Suppressor macrophage treated with lipopolysaccharide for 1 hour (primary cell): ENCODE measurements at places on chromosomes 7 and 10.

DNA sequence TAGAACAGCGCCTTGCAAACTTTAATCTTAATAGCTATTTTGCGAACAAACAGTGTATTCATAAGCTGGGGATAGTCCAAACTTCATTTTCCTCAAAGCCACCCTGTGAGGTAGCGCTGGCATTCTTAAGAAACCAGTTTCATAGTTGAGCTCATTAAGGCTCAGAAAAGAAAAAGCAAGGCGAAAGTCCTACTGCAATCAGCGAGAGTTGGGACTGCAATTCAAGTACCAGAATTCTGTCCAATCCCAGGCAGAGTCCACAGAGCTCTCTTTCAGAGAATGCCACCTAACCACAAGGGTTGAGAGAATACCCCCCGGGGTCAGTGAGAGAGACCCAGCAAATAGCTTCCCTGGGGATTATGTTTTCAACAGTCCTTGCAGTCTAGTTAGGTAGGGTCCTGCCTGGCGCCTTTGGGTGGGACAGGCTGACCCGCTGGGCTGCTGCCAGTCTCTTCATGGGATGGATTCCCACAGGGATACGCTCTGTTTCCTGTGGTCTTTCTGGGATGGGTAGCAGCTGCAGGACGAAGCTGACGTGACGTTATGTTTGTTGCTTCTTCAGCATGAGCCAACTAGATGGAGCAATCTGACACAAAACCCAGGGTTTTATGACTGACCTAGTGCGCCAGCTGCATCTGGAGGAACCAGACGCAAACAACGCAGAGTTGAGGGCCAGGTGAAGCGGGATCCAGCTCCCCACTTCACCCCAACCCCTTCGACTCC is 16.0 kb downstream of the BMPER start:
- DNase-seq, result no peak

DNA sequence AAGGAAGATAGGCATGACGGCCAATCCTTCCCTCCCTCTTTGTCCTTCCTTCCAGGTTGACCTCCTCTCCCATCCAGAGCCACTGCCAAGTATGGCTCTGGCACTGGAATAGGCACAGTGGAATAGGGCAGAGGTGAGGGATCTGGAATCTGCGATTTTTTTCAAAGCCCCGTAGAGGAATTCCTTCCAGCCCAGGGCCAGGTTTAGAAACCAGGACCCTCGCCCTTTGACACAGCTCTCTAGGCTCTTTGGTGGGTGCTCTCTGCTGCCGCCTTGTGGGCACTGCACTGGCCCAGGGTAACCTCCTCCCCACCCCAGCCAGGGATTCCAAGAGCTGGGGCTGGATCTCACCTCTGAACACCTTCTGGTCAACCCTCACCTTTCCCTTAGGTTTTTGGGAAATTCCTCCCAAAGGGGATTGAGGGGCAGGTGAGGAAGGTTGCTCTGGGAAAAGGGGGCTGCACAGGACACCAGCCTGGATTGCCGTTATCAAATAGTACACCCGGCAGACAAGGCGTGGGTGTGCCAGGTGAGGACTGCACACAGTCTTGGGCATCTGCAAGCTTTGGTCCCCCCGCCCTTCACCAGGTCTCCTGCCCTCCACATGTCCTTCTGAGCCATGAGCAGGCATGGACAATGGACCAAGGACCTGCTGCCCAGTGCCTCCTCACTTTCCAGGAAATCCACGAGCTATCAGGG is 22.8 kb downstream of the C10orf105 start:
- peak; percentile 61 for DNase-seq

- DNase-seq, result no peak
Measured at GRCh38 chr7:45983720-45984255, 62.7 kb upstream of the IGFBP3 start.

DNA sequence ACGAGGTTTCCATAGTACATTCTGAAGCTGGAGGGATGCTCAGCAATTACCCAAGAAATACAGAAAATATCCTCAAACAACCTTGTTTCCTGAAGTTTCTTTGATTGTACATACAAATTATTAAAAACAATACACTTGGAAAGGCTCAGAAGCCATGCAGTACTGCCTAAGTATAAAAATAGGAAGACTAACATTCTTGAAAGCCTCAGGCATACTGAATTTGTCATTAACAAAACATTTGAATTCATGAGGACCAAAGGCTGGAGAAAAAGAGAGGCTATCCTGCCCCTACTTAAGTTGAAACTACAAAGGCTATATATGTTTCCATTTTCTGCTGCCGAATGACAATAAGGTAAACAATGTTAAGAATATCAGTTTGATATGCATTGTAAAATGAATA is 54.3 kb upstream of the SGCE start:
- no peak for DNase-seq

DNA sequence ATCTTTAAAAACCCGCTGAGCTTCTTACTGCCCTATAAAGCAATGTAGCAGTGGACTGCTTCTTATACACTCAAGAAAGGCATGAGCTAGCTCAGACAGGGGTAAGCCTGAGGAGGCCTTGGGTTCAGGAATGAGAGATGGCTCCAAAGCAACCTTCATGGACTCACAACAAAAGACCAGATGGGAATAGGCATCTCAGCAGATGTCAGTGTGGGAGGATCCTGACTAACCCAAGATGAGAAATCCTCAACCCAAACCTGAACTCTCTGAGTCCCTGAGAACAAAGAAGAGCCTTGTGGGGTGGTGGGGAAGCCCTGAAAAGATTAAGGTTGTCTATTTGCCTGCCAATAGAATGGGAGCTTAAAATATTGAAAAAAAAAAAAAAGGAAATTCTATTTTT is 807.4 kb downstream of the KCNMA1 start:
- no peak for DNase-seq

DNA sequence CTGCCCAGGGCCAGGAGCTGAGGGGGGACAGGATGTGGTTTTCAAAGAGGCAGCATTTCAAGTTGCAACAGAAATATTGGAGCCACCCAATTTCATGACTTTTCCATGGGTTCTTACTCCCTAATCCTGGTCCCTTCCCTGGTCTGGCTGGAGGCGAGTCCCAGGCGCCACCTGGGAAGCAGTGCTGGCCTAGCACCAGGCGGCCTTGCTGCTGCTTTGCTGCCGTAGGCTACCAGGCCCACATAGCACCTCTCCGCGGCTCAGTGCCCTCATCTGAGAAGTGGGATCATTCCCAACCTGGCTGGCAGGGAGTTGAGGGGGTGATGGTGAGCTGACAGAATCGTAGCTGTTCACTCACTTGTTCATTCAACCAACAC is 33.7 kb downstream of the ZMIZ1 start:
- no peak for DNase-seq

DNA sequence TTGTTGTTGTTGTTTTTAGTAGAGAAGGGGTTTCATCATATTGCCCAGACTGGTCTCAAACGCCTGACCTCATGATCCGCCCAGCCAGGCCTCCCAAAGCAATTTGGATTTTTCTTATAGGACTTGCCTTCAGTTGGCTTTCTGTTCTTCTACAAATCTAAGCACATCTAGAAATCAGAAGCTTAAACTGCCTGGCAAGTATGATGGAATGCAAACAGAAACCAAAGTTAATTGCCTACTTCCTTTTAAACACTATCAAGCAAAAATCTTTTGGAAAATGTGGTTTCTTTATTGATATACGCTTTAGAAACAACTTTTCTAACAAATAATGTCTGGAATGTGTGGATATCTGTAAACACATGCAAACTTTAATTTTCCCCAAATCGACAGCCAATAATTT is 64.9 kb downstream of the USP6NL start:
- peak; percentile 34 for DNase-seq

GRCh38 chr10:103638948-103639347 is 145.4 kb downstream of the NEURL1 start:
- no peak for DNase-seq

DNA sequence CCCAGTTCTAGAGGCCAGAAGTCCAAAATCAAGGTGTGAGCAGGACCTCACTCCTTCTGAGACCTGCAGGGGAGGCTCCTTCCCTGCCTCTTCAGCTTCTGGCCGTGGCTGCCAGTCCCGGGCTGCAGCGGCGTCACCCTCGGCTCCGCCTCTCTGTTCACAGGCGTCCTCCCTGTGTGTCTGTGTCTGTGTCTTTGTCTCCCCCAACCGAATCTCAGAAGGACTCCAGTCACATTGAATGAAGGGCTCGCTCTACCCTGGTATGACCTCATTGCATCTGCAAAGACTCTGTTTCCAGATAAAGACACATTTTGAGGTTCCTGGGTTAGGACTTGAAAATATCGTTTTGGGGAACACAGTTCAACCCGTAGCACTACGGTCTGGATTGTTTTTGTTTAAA is 33.1 kb upstream of the GALNT11 start:
- peak; percentile 68 for DNase-seq

DNA sequence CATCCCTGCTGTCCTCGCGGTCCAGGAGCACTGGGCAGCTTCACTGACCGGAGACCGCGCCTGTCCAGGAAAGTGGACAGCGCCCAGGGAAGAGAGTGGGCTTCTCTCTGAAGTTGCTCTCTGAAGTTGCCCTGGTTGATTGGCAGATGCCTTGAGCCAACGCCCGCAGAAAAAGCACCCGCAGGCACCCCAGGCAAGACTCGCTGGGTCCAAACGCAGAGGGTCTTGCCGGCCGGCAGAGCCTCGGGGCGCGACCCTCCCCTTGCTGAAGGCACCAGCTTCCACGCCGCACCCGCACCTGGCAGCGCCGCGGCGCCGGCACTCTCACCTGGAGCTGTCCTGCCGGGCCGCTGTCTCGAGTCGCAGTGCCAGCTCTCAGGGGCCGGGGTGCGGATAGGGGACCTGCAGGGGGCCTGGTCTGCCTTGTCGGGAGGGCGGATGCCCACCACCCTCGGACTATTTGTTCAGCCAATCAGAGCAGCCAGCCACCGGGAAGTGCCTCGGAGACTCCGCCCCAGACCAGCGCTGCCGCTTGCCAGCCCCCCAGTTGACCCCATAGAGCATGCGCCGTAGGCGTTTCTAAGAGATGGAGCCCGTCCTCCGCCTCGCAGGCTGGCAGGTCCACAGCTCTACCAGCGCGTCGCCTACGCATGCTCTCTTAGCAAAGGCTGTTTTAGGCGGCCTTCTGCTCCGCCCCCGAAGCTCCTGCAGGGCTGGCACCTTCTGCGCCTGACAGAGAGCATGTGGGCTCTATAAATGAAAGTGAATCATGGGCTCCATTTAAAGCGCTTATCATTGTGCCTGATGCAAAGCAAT is at the start of gene LIPA:
Gene LIPA, minus strand, starts transcription at position 367 of the 816 bp plus-strand sequence. CDS start 4,127 bp downstream, outside the sequence.
- peak; percentile 100 for DNase-seq
